NCI-H460 (cell line): ENCODE measurements at places on chromosomes 4 and X. TPM values are rescaled to one million over a fixed set of nuclear protein-coding genes. Genes with fewer than 3 reads are reported as not detected.

Gene IBSP
- total RNA-seq, result not detected in 2 replicates

- no peak for DNase-seq
These were observed 77.4 kb downstream of the TBL1X start for GRCh38 chrX:9542106-9542760.

DNA sequence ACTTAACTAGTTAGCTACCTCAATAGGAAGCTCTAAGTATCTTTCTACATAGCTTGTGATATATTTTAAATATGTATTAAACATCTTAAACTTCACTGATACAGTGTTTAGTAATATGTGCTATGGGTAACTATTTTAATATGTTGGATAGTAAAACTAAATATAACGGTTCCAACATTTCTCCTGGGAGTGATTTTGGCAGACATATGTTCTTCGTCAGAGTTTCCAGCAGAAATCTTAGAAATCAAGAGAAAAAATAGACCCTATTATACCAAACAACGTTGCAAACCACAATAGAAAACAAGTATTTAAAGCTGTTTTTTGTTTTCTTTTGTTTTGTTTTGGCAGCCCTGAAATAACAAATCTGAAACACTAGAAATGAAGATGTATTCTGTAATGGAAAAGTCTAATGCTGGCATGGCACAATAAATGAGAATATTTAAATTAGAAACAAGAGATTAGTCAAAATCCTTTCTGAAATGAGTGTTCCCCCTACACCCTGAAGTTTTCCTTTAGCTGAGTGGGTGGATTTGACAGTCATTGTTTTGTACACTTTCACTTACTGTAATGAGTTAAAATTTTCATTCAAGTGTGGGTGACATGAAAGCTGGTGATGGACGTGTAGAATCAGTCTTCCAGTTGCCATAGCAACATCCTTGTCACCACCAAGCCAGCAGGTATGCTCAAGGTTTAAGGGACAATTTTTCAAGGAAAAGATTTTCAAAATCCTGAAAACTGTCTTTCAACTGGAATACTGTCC is 233.5 kb downstream of the SCFD2 start:
- DNase-seq, result no peak

Gene VSIG1
- total RNA-seq, result not detected in 2 replicates

Gene CLDN22
- not detected in 2 replicates for total RNA-seq

DNA sequence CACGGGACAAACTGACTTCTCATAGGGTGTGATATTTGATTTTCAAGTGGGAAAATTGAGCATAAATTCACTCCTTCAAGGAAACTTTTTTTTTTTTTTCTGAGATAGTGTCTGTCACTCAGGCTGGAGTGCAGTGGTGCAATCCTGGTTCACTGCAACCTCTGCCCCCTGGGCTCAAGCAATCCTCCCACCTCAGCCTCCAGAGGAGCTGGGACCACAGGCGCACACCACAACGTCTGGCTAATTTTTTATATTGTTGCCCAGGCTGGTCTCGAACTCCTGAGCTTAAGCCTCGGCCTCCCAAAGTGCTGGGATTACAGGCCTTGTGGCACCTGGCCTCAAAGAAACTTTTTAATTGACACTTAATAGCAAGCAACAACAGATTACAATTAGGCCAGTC is 13.8 kb downstream of the CLDN34 start:
- no peak for DNase-seq

Gene LRCH2
- total RNA-seq, result 0.06 and 0.07 TPM in 2 replicates

GRCh38 chr4:14602206-14602605 is 400.1 kb upstream of the CPEB2 start:
- DNase-seq, result no peak

DNA sequence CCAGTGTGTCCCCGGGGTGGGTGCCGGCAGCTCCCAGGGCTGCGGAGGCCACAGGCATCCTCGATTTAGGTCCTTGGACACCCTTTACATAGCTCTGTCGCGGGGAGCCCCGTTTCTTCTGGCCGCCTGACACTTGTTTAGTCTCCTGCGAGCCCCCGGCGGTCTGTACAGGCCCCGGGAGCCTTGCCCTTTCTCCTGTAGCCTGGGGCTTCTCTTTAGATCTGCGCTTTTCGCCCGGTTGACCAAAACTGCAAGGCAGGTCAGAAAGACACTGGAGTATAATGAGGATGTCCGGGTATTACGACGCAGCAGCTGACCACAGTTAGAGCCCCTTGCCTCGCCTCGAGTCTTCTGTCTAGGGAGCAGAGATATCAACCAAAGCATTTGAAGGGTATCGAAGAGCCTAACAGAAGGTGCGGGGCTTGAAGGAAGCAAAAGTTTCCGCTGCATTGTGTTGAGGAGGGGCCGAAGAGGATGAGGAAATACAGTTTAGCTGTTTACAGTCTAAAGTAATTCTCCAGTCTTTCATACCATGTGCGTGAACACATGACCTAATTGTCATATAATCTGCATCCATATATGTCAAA is 479 bp downstream of the BRCC3 start:
- no peak for DNase-seq
